ENCODE measurements at places on chromosomes 1 and 21.

DNA sequence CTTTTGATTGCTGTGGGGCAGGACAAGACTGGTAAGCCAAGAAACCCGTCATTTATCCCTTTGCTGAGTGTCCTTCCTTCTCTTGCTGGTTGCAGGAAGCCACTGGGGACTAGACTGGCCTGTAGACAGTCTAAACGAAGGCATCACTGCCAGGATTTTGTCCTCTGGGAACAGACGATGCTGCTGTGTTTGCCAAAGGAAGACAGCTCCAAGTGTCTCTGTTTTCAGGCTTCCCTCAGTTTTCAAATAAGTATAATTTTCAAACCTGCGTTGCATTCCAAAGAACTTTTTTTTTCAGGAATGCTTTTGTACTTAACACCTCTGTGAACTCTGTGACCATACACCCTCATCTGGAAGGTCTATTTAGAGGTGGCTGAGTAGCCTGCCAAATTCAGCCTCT lies 269.4 kb downstream of the HLX start:
- no peak for DNase-seq

DNA sequence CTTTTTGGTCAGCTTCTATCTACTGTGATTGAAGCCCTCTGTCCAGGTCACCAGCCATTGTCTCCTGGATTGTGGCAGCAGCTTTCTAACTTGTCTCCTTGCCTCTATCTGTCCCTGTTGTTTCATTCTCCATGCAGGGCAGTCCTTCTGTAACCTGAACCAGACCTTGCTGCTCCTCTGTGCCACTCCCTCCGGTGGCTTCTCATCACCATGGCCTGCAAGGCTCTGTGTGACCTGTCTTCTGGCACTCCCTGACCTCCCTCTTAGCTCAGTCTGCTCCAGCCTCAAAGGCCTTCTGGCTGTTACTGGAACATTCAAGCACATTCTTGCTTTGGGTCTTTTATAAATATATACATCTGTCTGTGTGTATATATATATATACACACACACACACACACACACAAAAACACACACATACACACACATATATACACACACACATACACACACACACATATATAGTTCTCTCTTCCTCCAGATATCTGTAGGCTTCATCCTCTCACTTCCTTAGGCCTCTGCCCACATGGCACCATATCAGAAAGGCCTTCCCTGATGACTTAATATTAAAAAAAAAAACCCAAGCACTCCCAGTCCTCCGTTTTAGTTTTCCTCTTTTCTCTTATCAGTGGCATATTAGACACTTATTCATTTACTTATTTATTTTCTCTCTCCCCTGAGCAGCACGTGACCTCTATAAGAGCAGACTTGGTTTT lies 21.2 kb upstream of the JUN start:
- DNase-seq, result no peak

- DNase-seq, result no peak
Observed at GRCh38 chr1:2091611-2092604, 41.7 kb downstream of the PRKCZ start.

DNA sequence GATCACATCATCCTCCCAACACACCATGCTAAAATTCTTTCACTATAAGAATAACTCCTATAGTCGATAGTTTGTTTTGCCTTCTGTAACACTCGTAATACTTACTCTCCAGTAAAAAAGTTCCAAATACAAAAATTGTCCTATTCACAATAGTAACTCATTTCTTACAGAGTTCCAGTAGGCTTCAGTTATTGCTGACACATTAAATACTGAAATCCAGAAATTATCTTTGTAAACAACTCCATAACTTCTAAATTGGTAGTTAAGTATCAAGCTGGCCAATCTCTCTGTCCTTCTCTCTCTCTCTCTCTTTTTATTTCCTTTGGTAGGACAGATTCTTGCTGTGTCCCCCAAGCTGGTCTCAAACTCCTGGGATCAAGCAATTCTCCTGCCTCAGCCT lies 49.6 kb upstream of the FOXD3 start:
- DNase-seq, result no peak

GRCh38 chr1:86018283-86018923 lies 138.2 kb downstream of the COL24A1 start:
- DNase-seq, result peak; percentile 23

- peak; percentile 47 for DNase-seq
Observed at GRCh38 chr1:244050835-244051444, at the start of gene ZBTB18. Gene ZBTB18 (plus strand): TSS chr1:244051283. CDS start chr1:244051432, 149 bp downstream.

GRCh38 chr1:168742386-168742785 lies 13.4 kb upstream of the DPT start:
- no peak for DNase-seq

- DNase-seq, result no peak
Observed at GRCh38 chr1:242146652-242147051, 147.8 kb upstream of the MAP1LC3C start.

GRCh38 chr21:21929789-21930188 lies 931.6 kb downstream of the NCAM2 start:
- DNase-seq, result no peak
